Retinal pigment epithelial cell (primary cell): ENCODE measurements at places on chromosomes 2 and 18.
A peak's percentile ranks its signal among the peaks of the same experiment; 100 is the strongest.

DNA sequence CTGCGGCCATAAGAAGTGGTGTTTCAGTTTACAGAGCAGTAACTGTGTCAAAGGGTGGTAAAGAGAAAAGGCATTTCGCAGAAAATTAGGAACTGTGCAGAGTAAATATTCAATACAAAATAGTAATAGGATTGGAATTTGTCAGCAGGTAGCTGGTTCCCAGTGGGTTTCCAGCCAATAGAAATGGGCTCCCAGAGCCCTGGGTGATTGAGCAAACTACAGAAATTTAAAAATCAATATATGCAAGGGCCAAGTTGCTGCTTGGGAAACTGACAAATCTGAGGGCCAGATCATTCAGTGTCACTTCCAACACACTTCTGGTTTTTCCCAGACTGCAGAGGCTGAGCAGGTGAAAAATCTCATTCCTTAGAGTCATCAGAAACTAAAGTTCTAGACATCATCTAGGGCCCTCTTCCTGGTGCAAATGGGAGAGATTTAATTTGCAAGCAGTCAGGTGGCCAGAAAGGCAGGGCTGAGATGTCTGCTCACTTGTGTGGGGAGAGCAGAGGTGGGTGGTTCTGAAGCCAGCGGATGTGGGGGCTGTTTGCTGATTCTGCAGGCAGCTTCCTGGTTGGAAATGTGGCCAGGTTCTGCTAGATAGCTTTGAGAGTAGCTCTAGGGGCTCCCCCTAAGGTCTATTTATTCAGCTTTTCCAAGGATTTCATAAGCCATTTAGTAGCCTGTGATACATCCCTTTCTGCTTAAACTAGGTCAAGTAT, 182.4 kb downstream of the NCK2 start:
- DNase-seq = no peak

GRCh38 chr2:157839162-157839801, 36.8 kb downstream of the ACVR1 start:
- DNase-seq = no peak

DNA sequence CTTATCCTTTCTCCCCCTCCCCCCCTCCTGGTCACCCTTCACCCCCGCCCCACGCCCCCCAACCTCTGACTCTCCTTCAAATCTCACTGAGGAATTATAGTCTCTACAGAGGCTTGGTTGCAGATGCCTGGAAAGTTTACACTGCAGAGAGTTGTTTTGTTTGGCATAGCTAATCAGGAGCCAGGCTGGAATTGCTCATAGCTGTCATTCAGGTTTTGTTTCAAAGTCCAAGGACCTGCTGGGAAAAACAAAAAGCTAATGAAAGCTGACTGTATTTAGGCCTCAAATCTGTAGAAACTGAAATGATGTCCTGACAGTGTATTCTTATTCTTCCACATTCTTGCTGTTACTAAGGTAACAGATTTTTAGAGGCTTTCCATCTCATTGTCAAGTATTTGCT, 22.6 kb downstream of the GREB1L start:
- peak; percentile 60 for DNase-seq

- DNase-seq = no peak
These were observed 585.7 kb upstream of the GCFC2 start for GRCh38 chr2:76296438-76296837.

DNA sequence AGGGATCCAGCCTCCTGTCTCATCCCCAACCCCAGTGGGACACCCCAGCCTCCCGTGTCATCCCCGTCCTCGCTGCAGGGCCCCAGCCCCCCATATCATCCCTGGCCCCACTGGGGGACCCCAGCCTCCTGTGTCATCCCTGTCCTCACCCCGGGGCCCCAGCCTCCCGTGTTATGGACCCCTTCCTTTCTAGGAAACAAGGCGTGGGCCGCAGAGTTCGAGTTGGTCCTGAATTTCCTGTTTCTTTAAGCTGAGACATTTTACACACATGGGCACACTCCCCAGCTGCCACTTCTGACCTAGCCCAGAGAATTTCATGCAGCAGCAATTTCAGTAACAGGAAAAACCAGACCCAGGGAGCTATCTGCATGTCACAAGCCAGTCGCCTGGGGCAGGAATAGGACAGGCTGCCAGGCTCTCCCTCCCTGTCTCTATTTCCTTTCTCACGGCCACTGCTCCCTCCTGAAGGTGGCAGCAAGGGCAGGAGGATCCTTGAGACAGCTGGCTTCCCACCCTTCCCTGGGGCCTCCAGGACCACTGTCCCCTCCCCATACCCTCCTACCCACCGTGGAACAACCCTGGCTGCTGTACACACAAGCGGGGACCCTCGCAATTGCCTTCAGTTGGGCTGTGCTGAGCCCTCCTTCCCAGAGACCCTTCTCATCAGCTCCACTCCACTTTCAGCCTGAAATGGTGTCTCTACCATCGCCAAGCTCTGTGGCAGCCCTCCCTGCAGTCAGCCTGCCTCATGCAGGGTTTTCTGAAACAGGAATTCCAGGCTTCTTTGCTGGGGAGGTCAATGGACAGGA, 141.9 kb upstream of the ID2 start:
- no peak for DNase-seq

GRCh38 chr2:233926806-233927205, 9.6 kb downstream of the TRPM8 start:
- no peak for DNase-seq

- no peak for DNase-seq
These were observed 64.9 kb downstream of the NCKAP5 start for GRCh38 chr2:133503323-133503722.

DNA sequence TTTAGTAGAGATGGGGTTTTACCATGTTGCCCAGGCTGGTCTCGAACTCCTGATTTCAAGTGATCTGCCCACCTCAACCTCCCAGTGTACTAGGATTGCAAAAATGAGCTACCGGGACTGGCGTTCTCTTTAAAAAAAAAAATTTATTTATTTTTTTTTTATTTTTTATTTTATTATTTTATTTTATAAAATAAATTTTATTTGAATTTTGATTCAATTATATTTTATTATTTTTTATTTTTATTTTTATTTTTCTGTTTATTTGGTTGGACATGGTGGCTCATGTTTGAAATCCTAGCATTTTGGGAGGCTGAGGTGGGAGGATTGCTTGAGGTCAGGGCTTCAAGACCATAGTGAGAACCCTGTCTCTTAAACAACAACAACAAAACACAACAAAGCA, 32.5 kb downstream of the EEF1B2 start:
- DNase-seq = no peak

DNA sequence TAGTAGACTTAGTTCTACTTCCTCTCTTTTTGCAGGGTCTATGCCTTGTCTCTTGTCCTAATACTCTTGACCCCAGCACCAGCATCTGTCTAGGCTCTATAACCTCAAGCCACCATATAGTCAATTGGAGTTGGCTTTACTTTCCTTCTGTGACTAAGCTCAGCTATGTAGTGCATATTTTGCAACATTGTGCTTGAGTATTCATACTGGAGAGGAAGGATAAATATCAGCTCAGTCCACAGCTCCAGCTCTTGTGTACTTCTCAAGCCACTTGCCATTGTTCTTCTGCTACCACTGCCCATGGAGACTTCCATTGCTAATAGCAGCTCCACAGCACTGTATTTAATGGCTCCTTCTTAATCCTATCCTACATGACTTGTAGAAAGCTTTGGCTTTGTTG, 35.5 kb upstream of the CD28 start:
- DNase-seq = no peak

- no peak for DNase-seq
These were observed 239.3 kb downstream of the HAUS1 start for GRCh38 chr18:46343456-46343855.

DNA sequence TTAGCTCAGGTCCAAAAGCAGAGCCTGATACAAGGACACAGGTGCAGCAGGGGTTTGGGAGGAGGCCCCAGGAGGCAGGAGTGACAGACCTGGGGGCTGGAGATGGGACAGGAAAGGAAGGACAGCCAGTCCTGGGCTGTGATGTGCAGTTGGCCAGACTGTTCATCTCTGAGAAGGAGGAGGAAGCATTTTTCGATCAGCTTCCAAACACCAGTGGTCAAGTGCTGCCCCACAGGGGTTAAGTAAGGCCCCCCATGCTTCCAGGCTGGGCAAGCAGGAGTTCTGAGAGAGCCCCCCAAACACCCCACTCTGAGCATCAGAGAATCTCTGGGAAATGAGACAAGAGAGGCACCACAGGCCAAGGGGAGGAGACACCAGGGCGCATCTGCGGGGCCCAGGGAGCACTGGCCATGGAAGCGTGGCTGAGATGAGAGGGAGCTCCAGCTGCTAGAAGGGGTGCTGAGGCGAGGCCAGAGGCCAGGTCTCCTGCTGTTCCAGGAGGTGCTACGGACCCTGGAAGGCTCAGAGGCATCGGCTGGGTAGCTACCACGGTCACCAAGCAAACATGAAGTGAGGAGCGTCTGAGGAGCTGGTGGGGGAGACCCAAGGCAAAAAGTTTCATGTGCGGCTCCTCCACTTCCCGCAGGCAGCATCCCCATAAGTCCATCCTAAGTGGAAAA, 5.6 kb upstream of the HDAC4 start:
- DNase-seq = no peak

- no peak for DNase-seq
These were observed 96.2 kb downstream of the TPO start for GRCh38 chr2:1509271-1510065.

GRCh38 chr2:48398285-48399002, 131.5 kb upstream of the STON1 start:
- no peak for DNase-seq

DNA sequence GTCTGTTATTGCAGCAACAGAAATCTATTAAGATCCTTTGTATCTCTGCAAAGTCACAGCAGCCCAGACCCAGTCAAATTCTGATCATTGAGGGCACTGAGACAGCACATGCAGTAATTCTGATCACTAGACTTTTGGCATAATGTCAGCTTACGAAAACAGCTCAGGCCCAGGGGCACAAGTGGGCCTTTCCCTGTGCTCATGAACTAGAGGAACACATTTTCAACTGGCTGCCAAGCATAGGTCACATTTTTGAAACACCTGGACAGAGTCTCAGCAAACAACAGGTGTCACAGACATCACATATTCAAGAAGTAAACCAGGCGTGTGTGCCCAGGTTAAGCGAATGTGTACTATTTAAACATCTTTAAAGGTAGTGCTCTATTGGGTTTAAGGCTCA, 13.7 kb downstream of the DOCK10 start:
- no peak for DNase-seq

GRCh38 chr2:32386739-32387138, 29.9 kb downstream of the BIRC6 start:
- DNase-seq = peak; percentile 9

DNA sequence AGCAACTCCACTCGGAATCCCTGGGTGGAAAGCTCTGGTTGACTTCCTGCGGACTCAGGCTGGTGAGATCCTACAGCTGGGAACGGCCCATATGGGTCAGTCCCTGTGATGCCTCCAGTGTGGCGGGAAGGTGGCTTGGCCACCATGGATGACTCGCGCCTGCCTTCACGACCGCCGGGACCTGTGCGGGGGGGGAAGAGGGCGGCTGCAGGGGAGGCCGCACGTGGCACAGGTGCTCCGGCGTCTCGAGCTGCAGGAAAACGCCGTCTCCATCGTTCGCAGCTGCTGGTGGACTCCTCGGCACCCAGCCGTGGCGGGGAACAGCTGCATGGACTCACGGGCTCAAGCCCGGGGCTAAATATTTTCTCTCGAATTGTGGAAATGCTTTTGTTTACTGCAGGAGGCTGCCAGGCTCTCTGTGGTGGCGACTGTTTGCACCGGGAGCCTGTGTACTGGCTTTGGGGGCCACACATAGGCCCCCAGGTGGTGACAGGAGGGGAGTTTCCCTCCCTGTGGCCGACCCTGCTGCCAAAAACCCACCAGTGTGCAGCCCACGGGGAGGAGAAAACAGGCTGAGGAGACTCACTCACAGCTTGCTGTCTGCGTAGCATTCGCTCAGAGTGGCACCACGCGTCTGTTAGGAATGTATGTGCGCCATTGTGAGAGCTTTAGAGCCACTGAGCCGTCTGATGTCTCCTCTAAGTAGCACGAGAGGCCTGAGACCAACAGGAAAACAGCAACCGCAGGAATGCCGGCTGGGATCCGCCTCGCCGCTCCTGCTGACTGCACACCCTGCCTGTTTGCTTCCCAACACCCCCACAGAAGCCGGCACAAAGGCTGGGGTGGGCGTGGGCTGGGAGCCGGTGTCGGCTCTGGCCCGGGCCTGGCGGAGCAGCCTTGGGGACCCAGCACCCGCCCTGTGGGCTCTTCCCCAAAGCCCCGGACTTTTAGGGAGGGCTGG, 89.2 kb downstream of the NFATC1 start:
- peak; percentile 96 for DNase-seq
